ENCODE measurements at places on chromosomes 13 and 19.

GRCh38 chr19:8576273-8576993 lies 809 bp downstream of the MYO1F start:
- DNase-seq = peak; percentile 43

DNA sequence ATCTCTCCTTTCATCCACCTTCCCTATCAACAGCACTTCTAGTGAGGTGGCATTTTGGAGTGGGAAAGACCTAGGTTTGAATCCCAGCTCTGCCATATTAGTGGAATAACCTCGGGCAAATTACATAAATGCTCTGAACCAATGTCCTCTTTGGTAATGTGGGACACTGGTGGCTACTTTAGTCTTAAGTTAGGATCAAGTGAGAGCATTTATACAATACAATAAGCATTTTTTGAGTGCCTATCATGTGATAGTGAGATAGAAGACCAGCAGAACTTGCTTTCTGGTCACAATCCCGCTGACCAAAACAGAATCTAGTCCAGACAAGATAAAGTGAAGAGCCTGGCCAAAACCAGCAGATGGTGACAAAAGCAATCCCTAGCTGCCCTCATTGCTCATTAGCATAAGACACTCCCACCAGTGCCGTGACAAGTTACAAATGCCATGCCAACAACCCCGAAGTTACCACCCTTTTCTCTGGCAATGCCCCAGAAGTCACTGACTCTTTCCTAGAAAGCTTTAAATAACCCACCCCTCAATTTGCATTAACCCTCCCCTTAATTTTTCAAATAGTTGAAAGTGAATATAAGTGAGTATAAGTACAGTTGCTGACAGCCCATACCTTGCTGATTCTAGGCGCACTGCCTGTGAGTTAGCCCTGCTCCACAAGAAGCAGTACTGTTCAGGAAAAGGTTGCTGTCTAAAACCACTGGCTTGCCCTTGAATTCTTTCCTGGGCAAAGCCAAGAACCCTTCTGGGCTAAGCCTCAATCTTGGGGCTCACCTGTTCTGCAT lies 28.9 kb upstream of the KPNA3 start:
- DNase-seq = no peak

DNA sequence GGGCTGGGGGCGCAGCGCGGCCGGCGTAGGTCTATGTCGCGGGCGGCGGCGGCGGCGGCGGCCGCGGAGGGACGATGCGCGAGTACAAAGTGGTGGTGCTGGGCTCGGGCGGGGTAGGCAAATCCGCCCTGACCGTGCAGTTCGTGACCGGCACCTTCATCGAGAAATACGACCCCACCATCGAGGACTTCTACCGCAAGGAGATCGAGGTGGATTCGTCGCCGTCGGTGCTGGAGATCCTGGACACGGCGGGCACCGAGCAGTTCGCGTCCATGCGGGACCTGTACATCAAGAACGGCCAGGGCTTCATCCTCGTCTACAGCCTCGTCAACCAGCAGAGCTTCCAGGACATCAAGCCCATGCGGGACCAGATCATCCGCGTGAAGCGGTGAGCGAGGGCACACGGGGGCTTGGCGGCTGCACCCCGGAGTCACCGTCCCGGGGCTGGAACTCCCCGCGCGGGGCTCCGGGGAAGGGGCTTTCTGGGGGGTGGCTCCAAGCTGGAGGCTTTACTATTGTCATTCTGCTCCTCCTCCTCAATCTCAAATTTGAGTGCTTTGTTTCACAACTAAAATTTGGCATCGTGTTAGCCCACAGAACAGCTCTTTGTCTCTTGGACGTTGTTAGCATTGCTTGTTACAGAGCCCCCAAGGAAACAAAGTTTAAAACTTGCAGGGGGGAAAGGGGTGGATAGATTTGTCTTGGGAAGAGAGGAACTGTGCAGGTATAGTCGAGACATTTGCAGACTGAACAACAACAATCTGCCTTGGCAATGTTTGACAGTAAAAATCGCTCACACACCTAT lies 630 bp downstream of the RAP2A start:
- DNase-seq = peak; percentile 25

GRCh38 chr13:47126432-47126831 lies 229.6 kb upstream of the HTR2A start:
- no peak for DNase-seq

DNA sequence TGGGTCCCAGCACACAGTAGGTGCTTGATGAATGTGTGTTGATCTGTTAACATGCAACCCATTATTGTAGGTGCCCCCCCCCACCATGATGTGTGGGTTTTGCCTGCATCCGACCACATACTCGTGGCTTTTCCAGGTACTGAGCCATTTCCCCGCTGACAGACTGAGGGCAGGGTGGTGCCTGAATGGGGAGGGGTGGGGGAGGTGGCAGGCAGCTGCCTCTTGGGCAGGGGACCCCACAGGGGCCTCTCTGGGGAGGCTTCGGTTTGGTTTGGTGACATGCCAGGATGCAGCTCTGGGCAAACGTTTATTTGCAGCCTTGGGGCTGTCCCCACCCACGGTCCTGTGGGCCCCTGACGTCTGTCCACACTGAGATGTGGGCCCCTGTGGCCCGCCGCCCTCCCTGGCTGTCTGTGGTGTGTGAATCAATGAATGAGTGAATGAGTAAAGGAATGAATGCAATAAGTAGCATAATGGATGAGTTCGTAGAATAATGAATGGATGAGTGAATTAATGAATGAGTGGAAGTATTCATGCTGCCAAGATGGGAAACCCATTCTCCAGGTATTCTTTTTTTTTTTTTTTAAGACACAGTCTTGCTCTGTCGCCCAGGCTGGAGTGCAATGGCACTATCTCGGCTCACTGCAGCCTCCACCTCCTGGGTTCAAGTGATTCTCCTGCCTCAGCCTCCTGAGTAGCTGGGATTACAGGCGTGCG lies 9.0 kb upstream of the JUND start:
- peak; percentile 96 for DNase-seq

- DNase-seq = peak; percentile 37
Observed at GRCh38 chr19:15640294-15640903, at the start of gene CYP4F3. Gene CYP4F3, plus strand, starts transcription at chr19:15640897. Its CDS starts 519 bp downstream, at chr19:15641416.

DNA sequence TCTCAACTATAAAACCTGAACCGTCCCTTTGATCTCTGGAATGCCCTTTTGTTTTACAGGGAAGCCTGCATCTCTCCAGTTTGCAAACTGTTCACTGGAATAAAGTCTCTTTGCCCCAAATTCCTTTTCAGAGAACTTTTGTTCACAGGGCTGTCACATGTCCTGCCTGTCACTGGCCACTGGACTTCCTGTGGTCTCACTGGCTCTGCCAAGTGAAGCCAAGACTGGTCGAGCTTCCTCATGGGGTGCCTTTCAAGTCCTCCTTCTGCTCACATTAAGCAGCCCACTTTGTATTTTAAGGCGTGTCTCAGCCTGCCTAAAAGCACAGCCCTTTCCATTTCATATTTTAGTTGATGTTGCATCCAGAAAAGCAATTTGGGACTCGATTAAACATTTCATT lies 215.7 kb downstream of the KATNAL1 start:
- no peak for DNase-seq

DNA sequence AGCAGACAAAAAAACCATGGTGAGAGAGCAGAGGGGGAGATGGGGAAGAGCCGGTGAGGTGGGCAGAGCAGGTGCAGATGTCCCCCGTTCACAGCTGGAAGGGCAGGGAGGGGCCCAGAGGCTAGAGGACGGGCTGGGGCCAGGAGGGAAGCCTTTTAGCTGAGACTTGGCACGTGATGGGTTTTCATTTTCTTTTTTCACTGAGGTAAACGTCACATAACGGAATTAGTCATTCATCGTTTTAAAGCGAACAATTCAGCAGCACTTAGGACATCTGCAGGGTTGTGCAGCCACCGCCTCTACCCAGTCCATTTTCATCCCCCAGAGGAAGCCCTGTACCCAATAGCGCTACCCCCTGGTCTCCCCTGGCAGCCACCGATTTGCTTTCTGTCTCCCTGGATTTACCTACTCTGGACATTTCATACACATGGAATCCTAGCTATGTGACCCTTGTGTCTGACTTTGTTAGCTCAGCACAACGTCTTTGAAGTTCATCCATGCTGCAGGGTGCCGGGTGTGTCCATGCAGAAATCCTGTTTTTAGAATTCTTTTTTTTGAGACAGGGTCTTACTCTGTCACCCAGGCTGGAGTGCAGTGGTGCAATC lies 16.0 kb upstream of the EMC10 start:
- peak; percentile 49 for DNase-seq

- DNase-seq = no peak
Observed at GRCh38 chr13:22848539-22849052, 332.2 kb upstream of the SGCG start.

DNA sequence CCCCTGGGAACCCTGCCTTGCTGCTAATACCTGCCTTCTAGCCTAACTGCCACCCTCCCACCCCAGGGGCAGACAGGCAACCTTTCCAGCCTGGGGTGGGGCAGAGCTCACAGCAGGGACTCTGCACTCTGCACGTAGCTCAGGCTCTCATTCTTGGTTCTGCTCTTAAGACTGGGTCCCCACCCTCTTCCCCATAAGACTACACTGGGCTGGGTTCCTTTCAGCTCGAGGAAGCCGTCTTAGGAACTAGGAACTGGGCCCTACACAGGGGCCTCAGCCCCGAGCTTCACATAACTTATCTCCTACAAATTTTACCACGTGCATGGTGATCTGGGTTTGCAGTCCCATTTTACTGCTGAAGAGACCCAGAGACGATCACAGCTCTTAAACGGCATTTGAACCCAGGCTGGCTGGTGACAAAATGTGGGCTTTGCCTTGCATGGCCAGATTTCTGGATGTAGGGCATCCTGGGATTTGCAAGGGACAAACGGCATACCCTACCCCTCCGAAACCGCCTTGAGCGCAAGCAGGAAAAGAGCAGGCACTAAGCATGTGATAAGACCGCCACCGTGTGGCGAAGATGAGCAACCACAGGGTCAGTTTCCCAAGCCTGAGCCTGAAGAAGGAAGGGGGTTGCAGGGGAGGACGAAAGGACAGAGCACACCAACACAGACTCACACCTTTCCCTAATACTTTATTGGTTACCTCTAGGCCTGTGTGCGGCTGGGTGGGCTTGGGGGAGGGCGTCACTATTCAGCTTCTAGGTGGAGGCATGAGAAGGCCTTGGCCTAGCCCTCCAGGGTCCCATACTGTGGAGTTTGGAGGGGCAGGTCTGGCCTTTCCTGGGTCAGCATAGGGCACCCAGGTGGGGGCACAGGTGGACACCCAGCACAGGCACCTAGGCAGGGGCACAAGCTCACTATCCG lies 5.1 kb downstream of the JUNB start:
- peak; percentile 78 for DNase-seq

DNA sequence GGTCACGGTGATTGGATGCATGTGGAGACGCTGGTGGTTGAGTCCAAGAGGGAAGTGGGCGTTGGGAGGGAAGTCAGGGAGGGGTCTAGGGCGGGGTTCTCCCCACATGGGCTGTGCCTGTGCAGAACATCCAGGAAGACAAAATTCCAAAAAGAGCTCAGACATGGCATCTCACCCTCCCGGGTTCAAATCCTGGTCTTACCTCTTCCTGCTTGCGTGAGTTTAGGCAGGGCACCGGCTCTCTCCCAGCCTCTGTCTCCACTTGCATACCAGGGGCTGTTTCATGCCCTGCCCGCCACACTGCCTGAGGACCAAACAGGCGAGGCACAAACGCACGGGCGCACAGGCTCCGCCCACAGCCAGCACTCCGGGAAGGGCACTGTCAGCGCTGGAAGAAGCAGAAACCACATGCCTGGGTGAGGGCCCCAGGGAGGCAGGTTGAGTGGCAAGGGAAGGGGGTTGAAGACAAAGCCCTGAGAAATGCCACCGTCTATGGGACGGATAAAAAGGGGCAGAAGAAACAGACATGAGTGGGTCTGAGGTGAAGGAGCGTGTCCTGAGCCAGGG lies 123.6 kb upstream of the SOX1 start:
- DNase-seq = no peak

DNA sequence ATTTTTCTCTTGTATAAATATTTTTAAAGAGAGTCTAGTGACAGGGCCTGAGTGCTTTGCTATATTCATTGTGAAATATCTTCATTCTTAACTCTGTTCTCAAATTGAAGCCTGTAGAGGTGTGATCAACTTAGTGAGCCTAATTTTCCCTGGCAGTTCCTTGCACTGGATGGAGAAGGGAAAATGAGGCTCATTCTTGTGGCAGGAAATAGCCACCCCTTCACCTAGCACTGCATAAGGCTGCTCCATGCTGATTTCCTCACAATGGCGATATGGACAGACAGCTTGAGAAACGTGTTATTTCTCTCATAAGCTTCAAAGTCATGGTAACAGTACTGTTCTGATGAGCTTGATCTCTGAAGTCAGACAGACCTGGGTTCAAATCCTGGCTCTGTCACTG lies 146.2 kb downstream of the AKAP11 start:
- no peak for DNase-seq

DNA sequence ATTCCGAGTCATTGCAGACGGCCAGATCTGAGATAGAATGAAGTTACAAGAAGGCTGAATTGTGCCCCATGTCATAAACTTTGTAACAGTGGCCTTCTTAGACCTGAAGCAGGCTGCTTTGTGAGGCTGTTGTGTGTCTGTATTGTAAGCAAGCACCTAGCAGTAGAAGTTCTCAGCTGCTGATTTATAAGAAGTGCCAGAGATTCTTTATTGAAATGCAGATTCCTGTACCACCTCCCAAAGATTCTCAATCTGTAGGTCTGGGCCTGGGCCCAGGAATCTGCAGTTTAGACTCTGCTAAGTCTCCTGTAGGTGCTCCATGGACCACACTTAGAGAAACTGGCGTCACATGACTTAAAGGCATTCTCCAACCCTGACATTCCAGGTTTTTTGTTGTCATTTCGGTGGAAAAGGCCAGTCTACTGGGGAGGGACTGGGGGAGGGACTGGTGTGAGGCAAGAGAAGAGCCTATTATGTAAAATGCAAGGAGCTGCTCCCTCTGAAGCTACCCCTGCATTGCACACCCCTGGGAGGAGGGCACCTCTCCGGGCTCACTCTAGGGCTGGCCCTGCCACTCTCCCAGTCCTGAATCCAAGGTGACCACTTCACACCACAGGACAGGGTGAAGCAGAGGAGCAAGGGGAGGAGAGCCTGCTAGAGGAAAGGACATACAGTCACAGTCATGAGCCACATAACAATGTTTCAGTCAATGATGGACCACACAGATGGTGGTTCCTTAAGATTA lies 769 bp upstream of the TMEM272 start:
- no peak for DNase-seq

DNA sequence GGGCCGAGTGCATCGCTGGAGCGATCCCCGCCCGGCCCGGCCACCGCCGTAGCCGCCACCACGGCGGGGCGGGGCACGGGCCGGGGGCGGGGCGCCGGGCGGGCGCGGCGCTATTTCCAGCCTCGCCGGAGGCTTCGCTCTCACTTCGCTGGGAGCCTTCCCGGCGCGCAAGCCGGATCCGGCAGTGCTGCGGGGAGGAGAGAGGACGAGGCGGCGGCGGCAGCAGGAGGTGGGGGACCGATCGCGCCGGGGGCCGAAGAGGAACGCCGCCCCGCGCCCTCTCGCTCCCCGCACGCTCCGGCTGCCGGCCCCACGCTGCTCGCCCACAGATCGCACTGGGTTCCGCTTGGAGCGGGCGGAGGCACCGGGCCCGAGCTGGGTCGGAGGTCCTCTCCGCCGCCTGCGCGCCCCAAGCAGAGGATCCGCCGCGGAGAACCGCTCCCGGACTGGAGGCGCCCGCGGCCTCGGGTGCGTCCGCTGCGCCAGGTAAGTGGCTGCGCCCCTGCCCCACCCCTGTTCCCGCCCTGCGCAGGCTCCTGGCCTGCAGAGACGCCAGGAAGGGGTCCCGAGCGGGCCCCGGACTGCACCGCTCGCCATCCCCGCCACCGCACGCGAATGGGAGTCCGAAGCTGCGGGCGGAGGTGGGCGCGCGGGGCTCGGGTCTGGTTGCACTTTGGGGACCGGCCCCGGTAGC lies at the start of gene CHST8:
Gene CHST8 (plus strand): TSS at position 143 of the 694 bp plus-strand sequence. CDS start 67,309 bp downstream, outside the sequence.
- DNase-seq = no peak

- no peak for DNase-seq
Observed at GRCh38 chr13:75754936-75755335, 118.8 kb downstream of the LMO7 start.

All from CD4-positive, alpha-beta T cell treated with Interleukin-15 for 1 hour (primary cell).